Kasumi-1 (cell line): ENCODE measurements at places on chromosomes 2 and 18.
A peak's percentile ranks its signal among the peaks of the same experiment; 100 is the strongest.

- no peak for DNase-seq
Observed at GRCh38 chr2:168819050-168819715, 16.7 kb downstream of the NOSTRIN start.

DNA sequence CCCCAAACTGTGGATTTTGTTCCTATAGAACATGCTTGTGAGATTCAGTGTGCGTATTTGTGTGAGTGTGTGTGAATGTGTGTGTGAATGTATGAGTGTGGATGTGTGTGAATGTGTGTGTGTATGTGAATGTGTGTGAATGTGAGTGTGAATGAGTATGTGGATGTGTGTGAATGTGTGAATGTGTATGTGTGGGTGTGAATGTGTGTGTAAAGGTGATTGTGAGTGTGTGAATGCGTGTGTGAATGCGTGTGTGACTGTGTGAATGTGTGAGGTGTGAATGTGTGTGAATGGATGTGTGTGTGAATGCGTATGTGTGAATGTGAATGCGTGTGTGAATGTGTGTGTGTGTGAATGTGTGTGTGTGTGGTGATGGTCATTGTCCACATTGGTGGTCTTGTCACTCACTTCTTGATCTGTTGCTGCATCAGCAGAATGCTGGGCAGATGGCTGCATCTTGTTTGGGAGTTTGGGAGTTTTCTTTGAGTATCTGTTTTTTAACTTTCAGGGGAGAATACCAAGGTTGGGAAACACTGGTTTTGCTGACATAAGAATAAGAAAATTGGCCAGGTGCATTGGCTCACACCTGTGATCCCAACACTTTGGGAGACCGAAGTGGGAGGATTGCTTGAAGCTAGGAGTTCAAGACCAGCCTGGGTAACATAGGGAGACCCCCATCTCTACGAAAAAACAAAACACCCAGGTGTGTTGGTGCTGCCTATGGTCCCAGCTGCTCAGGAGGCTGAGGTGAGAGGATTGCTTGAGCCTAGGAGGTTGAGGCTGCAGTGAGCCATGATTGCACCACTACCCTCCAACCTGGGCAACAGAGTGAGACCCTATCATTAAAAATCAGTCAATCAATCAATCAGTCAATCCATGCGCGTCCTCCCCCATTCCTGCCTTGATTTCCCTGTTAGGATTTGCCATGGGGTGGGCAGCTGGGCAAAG lies 18.2 kb downstream of the AGAP1 start:
- DNase-seq = no peak

- DNase-seq = no peak
Observed at GRCh38 chr18:68972176-68972575, 174.3 kb downstream of the CCDC102B start.

DNA sequence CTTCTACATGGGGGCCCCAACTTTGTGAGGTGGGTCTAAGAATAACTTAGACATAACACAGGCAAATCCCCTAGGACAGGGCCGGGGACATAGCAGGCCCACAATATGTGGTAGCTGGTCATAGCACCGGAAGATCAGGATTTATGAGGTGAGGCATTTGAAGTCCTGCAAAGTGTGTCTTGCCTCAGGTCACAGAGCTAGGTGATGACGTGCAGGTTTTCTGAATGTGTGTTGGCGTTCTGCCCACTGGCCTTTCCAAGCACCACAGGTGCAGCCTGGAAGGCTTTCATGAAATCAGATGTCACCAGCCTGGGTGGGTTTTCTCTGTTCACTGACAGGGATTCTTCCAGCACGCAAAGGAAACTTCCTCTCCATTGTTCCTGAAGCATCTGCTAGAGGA lies 119.1 kb downstream of the LRATD1 start:
- DNase-seq = no peak

DNA sequence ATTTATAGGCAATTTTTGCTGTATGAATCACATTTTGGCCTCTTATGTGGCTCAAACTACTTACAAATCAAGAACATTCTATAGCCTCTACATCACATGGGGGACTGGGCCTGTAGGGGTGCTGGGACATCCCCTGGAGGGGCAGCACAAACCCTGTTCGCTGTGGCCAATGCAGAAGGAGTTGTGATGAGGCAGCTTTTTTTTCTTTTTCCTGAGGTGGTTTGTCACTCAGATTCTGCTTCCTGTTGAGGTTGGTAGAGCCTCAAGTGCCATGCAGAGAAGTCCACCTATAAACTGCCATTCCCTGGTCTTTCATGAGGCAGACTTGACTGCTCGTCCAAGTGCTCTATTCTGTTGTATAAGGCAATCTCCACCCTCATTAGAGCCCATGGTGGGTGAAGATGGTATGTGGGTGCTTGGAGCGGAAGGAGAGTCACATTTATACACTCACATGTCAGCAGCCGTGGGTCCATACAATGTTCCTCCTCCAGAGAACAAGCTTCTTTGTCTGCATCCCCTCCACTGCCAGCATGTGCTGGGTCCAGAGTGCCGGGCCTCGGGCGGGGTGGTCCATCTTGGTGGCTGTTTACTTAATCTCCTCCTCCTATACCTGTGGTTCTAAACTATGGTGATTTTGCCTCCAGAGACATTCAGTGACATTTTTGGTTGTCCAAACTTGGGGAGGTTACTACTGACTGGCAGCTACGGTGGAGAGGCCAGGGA lies 120.3 kb downstream of the ACOXL start:
- DNase-seq = peak; percentile 30

GRCh38 chr2:208208335-208209085 lies 18.7 kb upstream of the C2orf80 start:
- DNase-seq = no peak

DNA sequence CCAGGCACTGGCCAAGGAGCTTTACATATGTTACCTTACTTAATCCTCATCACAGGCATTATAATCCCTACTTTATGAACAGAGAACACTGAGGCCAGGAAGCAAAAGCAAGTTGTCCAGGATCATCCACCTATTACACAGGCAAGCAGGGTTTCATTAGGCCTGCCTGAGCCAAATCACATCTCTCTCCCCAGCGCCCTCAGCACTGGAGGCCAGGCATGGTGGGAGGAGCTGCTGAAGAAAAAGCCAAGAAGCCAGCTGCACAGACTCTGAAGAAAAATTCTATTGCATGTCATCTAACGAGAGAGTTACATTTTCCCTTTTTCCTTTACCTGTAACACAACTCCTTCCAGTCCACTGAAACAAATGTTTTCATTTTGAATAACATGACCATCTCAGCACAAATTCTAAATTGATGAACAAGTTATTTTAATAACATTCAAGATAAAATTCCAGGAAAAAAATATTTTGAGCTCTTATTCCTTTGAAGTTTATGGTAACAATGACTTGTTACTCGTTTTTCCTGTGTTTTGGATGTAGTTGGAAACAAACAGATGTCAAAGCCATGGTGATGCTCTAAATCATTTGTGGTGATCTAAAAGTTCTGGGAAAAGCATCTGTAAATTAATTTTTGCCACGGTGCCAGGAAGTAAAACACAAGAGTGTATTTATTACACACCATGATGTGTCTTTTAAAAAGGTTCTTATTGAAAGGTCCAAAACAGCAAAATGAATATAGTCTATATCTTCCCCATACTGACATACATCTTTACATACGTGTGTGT lies 139.0 kb upstream of the ITGB6 start:
- DNase-seq = no peak

DNA sequence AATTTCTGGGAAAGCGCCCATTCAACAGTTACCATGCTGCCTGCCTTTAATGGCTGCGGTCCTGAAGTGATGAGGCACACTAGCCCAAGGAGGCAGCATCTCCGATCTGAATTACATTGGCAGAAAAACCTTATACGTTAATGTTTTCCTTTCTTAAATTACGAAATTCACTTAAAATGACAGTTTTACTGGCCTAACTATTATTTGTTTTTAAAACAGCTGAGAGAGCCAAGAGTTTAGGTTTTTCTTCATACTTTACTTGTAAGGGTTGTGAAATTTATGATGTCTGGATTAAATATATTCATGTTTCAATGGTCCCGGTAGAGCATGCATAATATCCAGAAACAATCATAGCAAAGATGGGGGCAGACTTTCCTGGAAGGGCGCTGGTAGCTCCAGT lies 115.2 kb upstream of the REV1 start:
- DNase-seq = no peak

GRCh38 chr2:60140185-60140584 lies 413.3 kb downstream of the BCL11A start:
- no peak for DNase-seq

GRCh38 chr2:109348190-109348589 lies 219.2 kb downstream of the SH3RF3 start:
- DNase-seq = no peak

DNA sequence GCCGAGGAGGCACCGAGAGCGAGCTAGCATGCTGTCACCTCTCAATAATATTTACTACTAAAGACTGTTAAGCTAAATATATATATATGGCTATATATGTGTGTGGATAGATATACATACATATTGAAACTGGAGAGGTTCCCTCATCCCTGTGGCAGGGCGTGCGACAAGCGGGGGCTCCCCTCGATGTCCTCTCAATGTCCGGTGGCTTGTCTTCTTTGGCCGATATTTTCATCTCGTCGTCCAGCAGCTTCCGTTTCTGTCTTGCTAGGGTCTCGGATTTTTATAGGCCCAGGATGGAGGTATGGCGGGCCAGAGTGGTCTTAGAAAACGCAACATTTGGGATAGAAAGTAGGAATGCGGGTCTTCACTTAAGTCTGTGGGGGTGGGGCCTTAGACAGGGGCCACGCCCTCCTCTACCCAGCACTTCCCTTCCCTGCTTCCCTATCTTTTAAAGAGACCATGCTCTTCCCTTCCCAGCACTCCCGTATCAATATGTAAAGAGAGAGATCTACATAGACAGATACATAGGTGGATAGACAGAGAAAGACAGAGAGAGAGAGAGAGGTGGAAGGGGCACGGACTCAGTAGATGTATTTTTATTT lies 866.8 kb downstream of the DSC3 start:
- DNase-seq = no peak

GRCh38 chr18:21739604-21740537 lies 721 bp upstream of the MIB1 start:
- DNase-seq = peak; percentile 73

DNA sequence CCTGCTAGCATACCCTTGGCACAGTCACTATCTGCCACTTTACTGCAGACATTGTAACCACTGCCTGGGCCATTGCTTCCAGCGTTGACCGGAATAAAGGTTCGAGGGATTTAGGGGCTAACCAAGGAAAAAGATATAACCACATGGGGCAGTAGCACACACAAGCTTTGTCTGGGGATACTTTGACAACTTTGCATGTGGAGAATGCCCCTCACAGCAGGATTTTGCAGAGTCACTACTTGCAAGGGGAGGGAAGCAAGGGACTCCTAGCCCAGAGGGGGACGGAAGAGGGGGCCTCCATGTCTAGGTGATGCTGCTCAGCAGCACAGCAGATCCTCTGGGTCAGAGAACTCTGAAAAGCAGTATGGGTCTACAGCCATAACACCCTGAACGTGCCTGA lies 138.7 kb downstream of the SPP2 start:
- DNase-seq = no peak

GRCh38 chr2:170044751-170045478 lies 133.0 kb upstream of the MYO3B start:
- no peak for DNase-seq

- DNase-seq = no peak
Observed at GRCh38 chr2:30218814-30219213, 12.5 kb upstream of the LBH start.

GRCh38 chr18:43029414-43029813 lies 86.1 kb downstream of the RIT2 start:
- DNase-seq = no peak

GRCh38 chr2:42438685-42439084 lies 55.1 kb downstream of the KCNG3 start:
- DNase-seq = no peak

DNA sequence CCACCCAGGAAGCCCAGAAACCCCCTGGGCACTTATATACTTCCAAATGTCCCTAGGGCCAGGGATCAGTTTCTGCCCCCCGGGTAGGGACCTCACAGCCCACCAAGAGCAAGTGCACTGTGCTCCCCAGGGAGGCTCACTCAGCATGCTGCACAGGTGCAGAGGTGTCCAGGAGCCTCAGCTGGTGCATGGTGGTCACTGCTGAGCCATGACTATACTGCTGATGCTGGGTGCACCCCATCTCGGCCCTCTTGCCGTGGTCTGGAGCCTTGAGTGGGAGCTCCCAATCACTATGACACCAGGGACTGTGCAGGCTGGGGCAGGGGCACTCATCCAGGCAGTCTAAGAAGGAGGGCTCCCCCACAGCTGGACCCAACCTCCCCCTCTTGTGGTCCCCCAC lies 617.8 kb upstream of the RAB6C start:
- no peak for DNase-seq

GRCh38 chr2:27379836-27380625 lies 503 bp downstream of the ZNF513 start:
- DNase-seq = peak; percentile 18

DNA sequence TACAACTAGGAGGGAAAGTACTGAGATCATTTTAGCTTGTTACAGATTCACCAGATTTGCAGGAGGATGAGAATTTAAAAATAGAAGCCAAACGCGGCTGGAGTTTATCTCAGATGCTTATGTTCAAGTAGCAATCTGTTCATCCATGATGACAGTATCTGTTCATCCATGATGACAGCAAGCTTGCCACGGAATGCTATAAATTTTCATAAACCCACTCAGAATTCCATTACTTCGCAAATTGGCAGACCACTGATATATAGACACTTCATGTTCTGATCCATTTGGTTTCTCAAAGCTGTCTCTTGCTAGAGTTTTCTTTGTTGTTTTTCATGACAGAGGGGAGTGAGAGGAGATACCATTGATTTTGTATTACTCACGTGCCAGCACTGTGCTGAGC lies 84.2 kb downstream of the GAREM1 start:
- DNase-seq = no peak

- DNase-seq = no peak
Observed at GRCh38 chr2:38742797-38743559, 8.2 kb downstream of the SRSF7 start.

GRCh38 chr18:59764281-59764680 lies 67.1 kb upstream of the CCBE1 start:
- no peak for DNase-seq
